Trophoblast cell (in vitro differentiated cells and primary cell): ENCODE measurements at places on chromosomes 5 and 9.

DNA sequence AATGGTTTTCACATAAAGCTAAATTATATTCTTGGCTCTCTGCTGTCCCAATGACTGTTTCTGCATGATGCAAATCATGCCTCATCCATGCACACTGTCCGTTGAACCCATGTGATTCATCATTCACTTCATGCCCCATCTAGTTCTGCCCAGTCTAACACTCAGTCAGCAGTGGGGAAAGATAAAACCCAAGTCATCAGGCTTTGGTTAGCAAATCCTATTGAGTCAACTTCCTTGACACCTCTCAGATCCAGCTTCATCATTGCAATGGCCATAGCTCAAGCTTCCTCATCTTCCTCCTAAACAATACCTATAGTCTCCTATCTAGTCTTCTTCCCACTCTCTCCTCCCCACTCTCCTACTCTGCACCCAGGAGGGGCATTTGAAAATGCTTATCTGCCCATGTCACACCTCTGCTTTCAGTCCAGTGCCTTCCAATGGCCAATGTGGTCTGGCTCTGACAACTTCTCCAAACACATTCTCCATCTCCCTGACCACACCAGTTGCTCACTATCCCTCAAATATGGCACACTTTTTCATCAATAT is 266.0 kb upstream of the TRIM32 start:
- DNase-seq, result no peak

- DNase-seq, result no peak
These were observed 36.7 kb downstream of the RFK start for GRCh38 chr9:76357555-76357954.

GRCh38 chr5:177146891-177147638 is 13.5 kb downstream of the NSD1 start:
- peak; percentile 53 for DNase-seq

GRCh38 chr9:83451308-83451707 is 86.9 kb downstream of the FRMD3 start:
- peak; percentile 96 for DNase-seq

DNA sequence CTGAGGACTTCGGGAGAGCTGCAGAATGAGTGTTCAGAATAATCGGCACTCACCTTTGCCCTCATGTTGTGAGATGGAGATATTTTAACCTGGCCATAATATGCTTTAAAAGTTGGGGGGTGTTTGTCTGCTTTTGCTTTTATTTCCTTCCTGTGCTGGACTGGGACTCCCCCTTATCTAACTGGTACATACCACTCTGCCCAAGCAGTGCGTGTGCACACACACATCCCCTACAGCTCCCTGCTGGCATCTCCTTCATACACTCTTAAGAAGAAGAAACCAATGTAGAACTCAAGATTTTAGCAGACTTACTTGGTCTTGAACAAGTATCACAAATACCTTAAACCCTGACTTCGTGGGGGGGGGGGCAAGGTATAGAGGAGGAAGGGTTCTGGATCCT is 146.2 kb upstream of the DMRT1 start:
- no peak for DNase-seq

DNA sequence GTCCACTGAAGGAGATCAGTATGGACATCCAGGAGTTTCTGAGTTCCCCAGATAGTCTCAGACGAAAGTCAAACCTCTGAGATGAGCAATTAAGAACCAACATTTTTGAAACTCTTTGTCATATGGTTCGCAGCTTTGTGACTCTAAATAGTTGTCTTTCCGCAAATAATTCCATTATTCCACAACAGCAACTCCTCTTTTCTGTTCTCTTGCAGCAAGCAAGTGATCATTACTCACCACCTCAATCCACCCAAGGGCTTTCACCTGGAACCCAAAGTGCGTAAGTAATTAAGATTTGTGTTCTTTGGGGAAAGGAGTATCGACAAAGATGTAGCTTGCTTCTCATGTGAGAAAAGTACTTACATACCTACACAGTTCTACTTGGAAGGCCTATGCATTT is 15.6 kb downstream of the MTX3 start:
- peak; percentile 21 for DNase-seq

- no peak for DNase-seq
These were observed 35.7 kb downstream of the RXRA start for GRCh38 chr9:134361843-134362414.

DNA sequence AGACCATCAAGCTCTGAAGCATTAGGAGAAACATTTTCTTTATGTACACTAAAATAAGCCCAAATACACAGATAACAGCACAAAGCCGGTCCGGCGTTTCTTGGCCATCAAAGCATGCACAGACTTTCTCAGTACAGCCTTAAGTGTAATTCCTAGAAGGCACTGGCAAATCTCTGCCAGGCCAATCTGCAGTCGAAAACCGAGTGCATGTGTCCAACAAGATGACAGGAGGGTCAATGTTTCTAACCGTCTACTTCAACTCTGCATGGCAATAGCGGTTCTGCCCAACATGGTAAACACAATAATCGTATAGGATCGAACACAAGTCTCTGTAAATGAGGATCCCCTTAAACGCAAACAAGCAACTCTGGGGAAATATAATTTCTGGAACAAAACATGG is 1.1 kb downstream of the ARL15 start:
- peak; percentile 8 for DNase-seq

GRCh38 chr9:90025816-90026215 is 421.0 kb downstream of the GADD45G start:
- DNase-seq, result peak; percentile 93

GRCh38 chr9:100486479-100487176 is 13.7 kb downstream of the TMEFF1 start:
- DNase-seq, result no peak

- DNase-seq, result peak; percentile 24
These were observed 51.9 kb upstream of the TBC1D9B start for GRCh38 chr5:179959641-179960040.
